ENCODE measurements at places on chromosomes 1 and 21. TPM values are rescaled to one million over a fixed set of nuclear protein-coding genes. Genes with fewer than 3 reads are reported as not detected.

LRRC38 gene
- not detected for total RNA-seq

DNA sequence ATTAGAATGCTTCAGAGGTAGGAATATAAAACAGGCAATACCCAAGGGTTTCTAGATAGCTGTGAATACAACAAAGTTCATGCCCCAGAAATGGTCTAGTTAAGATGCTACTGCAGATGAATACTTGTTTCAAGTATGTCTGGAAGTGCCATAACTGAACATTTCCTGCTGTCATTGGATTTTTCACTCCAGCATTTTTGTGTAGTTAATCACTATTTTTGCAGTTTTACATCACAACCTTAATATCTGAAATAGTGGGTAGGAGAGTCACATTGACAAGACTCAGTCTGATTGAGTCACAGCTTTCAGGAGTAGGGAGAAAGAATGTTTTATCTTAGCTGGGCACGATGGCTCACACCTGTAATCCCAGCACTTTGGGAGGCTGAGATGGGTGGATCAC lies 126.4 kb upstream of the C1orf21 start:
- no peak for DNase-seq

ZNF683 gene
- not detected for total RNA-seq

GRCh38 chr1:156100205-156100995 lies 14.1 kb upstream of the LMNA start:
- no peak for DNase-seq

DNA sequence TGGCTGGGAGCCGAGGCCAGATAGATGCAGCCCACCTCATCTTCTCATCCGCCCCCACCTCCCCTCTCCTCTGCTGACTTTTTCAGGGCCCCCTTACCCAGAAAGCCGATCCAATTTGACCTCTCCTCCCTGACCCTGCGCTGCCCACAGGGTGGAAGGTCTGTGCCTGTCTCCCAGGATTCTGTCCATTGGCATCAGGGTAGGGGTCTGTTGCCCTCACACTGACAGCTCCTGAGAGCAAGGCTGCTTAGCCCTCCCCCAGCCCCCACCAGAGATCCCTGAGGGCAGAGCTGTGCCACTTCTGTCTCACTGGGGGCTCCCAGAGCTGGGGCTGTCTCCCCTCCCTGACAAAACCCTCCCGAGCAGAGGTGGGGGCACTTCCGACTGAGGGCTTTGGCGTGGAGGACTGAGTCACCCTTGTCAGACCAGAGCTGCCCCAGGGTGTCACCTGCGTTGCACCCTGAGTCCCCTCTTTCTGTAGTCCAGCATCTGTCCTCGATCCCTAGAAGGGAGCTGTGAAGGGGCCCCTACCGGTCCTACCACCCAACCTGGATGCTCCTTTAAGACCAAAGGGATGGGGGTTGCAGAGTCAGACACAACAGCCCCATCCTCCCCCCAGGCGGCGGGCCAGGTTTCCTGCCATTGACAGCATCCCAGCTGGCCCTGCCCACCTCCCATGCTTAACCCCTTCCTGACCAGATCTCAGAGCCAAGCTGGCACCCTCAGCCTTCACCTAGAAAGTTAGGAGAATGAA lies 2.4 kb upstream of the FAM110D start:
- no peak for DNase-seq

- no peak for DNase-seq
Observed at GRCh38 chr1:112465122-112465521, 43.6 kb upstream of the WNT2B start.

DNA sequence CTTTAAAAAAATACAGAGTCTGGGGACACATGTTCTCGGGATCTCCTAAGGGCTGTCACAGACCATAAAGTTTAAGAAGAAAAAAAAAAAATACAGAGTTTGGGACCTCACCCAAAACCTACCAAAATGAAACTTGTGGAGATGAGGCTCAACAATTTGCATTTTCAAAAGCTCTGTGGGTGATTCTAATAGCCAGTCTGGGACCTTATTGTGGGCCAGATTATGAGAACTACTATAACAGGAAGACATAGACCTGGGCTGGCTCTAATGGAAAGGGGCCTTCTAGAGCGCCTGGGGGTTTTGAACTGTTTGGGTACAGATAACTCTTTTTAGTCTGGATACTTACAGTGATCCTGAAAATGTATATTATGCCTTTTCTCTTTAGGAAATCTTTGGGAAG lies 69.1 kb downstream of the LAMC1 start:
- no peak for DNase-seq

Measured in sigmoid colon (tissue), 7 donors.